CD8-positive, alpha-beta memory T cell (primary cell): ENCODE measurements at places on chromosomes 4 and X. TPM values are rescaled to one million over a fixed set of nuclear protein-coding genes. Genes with fewer than 3 reads are reported as not detected.

The SERPINA7 gene
- total RNA-seq, result not detected

The CSN1S1 gene
- not detected for total RNA-seq

DNA sequence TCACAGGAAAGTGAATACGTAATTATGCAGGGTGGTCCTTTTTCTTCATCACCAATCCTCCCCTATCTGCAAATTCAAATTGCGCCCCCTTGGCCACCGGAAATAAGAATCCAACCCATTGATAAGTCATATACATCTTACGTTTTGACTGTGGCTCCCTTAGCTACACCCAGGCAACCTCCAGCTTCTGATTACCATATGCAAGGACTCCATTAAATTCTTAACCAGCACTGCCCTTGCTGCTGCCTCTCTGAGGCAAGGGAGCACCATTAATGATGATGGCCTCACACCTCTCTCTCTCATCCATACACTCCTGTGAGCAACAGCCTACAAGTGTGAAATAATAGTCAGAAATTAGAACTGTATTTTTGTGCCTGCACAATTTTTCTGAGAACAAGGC, 106.0 kb upstream of the NOCT start:
- no peak overlapping the region for H3K27ac ChIP-seq
- no peak overlapping the region for H3K4me3 ChIP-seq
- no peaks in the 10 kb centered on the region for H3K4me1 ChIP-seq
- no peaks in the 10 kb centered on the region for H3K36me3 ChIP-seq
- no peaks in the 10 kb centered on the region for H3K27me3 ChIP-seq

GRCh38 chr4:110625576-110626257, 2.8 kb upstream of the PITX2 start:
- H3K4me1 ChIP-seq, result no peaks in the 10 kb centered on the region
- peaks cover 66% of the 10 kb centered on the region for H3K27me3 ChIP-seq
- no peak overlapping the region for H3K27ac ChIP-seq

- no peaks in the 10 kb centered on the region for H3K4me1 ChIP-seq
- no peak for DNase-seq
- H3K27me3 ChIP-seq, result no peaks in the 10 kb centered on the region
- no peak overlapping the region for H3K4me3 ChIP-seq
- no peak overlapping the region for H3K27ac ChIP-seq
- H3K36me3 ChIP-seq, result no peaks in the 10 kb centered on the region
These were observed 6.8 kb upstream of the CHIC1 start for GRCh38 chrX:73556159-73556558.

- H3K27ac ChIP-seq, result no peak overlapping the region
- DNase-seq, result no peak
- no peak overlapping the region for H3K4me3 ChIP-seq
These were observed 205.2 kb downstream of the DKK2 start for GRCh38 chr4:106830879-106831278.
